ENCODE measurements at places on chromosomes 16 and 17. TPM values are rescaled to one million over a fixed set of nuclear protein-coding genes. Genes with fewer than 3 reads are reported as not detected.

TNFRSF13B gene
- polyA plus RNA-seq = not detected

VAT1L gene
- 2.8 TPM for polyA plus RNA-seq

NUDT16L1 gene
- 157 TPM for polyA plus RNA-seq

APOH gene
- not detected for polyA plus RNA-seq

DDX42 gene
- 71.6 TPM for polyA plus RNA-seq

CCL17 gene
- not detected for polyA plus RNA-seq

CYGB gene
- polyA plus RNA-seq = 3.5 TPM

- no peaks in the 10 kb centered on the region for H3K36me3 ChIP-seq
- no peak overlapping the region for H3K4me3 ChIP-seq
- no peak overlapping the region for H3K27ac ChIP-seq
- peaks cover 25% of the 10 kb centered on the region for H3K4me1 ChIP-seq
- DNase-seq = peak; percentile 31
- H3K27me3 ChIP-seq = no peaks in the 10 kb centered on the region
Observed at GRCh38 chr17:354651-355556, 2.3 kb upstream of the RPH3AL start.

- DNase-seq = no peak
- no peak overlapping the region for H3K27ac ChIP-seq
- no peaks in the 10 kb centered on the region for H3K27me3 ChIP-seq
- H3K36me3 ChIP-seq = no peaks in the 10 kb centered on the region
- H3K4me1 ChIP-seq = no peaks in the 10 kb centered on the region
Observed at GRCh38 chr16:12245921-12246720, 269.6 kb downstream of the SNX29 start.

DNA sequence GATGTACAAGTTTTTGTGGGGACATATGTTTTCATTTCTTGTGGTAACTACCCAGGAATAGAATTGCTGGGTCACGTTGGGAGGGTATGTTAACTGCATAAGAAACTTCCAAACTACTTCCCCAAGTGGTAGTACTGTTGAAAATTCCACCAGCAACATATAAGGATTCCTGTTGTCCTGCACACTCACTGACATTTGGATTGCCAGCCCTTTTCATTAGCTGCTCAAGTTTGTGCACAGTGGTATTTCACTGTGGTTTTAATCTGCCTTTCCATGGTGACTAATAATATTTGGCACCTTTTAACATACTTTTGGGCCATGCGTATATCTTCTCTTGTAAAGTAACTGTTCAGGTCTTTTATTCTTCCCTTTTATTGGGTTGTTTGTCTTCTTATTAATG, 103.3 kb downstream of the GNAO1 start:
- H3K27ac ChIP-seq = peak overlapping the region; percentile 81
- H3K4me3 ChIP-seq = no peak overlapping the region
- H3K36me3 ChIP-seq = no peaks in the 10 kb centered on the region
- peaks cover 37% of the 10 kb centered on the region for H3K4me1 ChIP-seq
- H3K27me3 ChIP-seq = no peaks in the 10 kb centered on the region

GRCh38 chr16:86492961-86493629, 17.2 kb upstream of the FOXF1 start:
- H3K4me1 ChIP-seq = peaks cover 6% of the 10 kb centered on the region
- no peak for DNase-seq

DNA sequence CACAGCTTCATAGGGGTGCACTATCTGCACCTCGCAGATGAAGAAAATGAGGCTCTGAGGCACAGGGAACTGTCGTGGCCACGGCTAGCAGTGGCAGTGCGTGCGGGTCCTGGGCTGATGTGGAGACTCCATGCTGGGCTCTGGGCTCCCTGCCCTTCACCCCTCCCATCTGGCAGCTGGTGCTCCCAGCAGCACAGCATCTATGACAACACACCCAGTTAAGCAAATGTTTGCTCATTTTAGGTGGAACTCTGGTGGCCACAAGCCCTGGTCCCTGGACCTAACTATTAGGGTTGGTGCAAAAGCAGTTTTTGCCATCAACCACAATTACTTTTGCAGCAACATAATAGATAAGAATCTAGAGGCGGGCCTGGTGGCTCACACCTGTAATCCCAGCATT, 30.9 kb downstream of the IFT140 start:
- no peaks in the 10 kb centered on the region for H3K27me3 ChIP-seq
- no peak overlapping the region for H3K27ac ChIP-seq
- no peak overlapping the region for H3K4me3 ChIP-seq
- peaks cover 6% of the 10 kb centered on the region for H3K36me3 ChIP-seq

DNA sequence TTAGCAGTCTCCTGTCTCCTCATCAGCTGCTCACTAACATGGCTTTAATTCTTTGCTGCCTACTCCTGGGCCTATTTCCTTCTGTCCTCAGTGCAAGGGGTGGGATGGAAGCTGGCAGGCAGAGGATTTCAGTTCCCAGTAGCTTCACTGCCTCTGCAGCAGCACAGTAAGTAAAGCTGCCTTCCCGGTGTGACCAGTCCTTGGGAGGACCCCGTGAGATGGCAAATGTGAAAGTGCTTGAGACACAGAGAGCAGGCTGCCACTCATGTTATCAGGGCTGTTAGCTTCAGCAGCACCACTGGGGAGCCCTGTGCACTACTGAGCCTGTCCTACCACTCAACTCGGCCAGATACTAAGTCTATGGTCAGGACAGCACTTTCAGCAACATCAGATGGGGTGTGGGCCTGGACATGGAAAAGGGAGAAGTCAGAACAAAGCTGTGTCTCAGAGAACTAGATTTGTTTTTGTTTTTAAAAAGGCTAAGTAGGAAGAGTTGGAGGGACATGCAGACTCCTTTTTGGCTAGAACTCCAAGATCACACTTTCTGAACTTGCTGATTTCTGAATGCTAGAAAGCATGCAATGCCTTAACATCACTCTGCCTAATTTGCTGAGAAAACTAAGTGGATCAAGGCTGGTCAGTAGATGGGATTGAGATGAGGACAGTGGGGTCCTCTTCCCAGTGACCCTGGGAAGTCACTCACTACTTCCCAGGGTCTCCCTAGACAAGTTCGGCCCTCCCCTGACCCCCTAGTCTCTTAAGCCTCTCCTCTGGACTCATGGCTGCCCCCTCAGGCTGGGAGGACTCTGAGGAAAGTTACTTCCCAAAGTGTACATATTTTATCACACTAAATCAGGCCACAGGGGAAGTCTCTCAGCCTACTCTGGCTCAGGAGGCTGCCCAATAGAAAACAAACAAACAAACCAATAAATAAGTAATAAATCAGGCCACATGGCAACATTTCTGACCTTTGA, 1.1 kb downstream of the ACSF2 start:
- H3K4me3 ChIP-seq = peak overlapping the region; percentile 56
- peak; percentile 76 for DNase-seq

DNA sequence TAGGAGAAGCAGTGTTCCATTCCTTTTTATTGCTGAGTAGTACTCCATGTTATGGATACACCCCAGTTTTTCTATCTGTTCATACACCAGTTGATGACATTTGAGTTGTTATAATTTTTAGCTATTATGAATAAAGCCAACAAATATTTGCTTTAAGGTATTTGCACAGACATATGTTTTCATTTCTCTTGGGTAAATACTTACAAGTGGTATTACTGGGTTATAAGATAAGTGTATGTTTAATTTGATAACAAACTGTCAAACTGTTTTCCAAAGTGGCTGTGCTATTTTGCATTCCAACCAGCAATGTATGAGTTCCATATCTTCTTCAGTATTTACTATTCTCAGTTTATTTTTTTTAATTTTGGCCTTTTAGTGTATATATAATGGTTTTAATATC, 27.7 kb upstream of the GFOD2 start:
- no peak overlapping the region for H3K27ac ChIP-seq
- no peak for DNase-seq
- no peak overlapping the region for H3K4me3 ChIP-seq
- peaks cover 11% of the 10 kb centered on the region for H3K36me3 ChIP-seq

DNA sequence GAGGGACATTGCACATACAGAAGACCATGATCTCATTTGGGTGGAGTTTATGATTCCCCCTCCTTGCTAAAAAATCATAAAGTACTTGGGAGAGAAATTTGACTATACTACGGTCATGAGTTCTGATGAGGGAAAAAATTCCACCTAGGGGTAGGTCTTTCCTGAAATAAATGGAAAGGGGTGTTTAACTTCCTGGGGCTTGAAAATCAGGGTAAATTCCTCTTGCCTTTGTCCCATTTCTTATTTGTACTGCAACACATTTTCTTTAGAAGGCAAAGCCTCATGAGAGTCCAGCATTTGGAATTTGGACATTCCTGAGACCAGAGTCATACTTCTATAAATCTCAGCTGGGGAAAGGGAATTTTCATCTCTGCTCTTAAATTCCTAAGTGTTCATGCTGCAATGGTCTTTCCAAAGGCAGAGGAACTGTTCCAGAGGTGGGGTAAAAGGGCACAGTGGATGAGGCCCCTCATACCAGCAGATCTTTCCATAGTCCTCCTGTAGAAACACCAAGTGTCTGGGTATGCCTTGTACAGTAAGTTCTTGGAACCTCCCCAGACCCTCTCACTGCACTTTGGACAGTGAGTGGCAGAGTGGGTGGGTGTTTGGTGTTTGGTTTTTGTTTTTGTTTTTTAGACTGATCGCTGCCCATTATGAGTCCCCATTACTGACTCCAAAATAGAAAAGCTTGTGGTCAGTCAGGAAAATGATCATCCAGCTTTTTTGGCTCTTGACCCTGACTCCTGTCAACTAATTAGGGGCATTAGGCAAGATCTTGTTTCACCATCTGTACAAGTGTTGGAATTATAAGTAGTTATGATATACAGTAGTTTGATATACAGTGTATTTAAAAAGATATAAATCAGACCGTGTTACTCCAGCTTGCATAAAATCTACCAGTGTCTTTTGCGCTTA, 6.0 kb downstream of the LYRM1 start:
- no peaks in the 10 kb centered on the region for H3K27me3 ChIP-seq
- peak overlapping the region; percentile 25 for H3K27ac ChIP-seq
- peaks cover 17% of the 10 kb centered on the region for H3K4me1 ChIP-seq
- H3K36me3 ChIP-seq = no peaks in the 10 kb centered on the region
- no peak overlapping the region for H3K4me3 ChIP-seq
- peak; percentile 94 for DNase-seq

DNA sequence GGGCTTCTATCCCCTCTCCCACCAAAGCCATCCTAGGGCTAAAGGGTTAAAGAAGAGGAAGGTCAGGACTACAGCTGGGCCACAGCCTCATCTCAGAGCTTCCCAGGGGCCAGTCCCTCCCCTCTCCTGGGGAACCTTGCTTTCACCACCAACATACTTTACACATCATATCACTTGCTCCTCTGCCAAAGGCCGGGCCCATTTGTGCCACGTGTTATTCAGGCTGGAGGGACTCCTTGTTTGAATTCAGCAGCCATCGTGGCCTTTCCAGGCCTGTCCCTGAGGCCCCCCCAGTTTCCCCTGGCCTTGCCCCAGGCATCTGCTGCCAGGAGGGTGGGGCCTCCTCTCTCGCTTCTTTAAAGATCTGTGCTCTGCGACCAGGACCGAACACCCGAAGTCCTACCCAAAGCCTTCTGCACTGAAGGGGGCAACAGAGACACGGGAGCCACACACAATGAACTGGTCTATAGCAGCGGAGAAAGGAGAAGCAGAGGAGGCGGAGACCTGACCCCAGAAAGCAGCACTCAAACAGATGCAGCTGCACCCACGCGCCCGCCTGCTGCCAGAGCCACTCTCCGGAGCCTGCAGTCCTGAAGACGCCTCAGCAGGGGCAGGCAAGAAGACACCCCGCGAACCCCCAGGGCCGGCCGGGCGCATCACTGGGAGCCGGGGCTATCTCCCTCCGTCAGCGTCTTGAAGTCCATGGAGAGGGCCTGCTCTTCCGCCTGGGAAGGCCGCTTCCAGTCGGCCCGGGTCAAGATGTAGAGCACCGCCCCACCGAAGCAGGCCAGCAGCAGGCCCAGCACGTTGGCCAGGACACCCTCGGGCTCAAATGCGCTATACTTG, 12.1 kb downstream of the CYB561 start:
- no peaks in the 10 kb centered on the region for H3K27me3 ChIP-seq
- no peak overlapping the region for H3K4me3 ChIP-seq
- peak; percentile 96 for DNase-seq
- H3K27ac ChIP-seq = no peak overlapping the region
- no peaks in the 10 kb centered on the region for H3K36me3 ChIP-seq
- H3K4me1 ChIP-seq = peaks cover 5% of the 10 kb centered on the region

GRCh38 chr16:55297910-55298479, 26.0 kb upstream of the IRX6 start:
- H3K4me1 ChIP-seq = peaks cover 11% of the 10 kb centered on the region
- no peaks in the 10 kb centered on the region for H3K27me3 ChIP-seq
- no peaks in the 10 kb centered on the region for H3K36me3 ChIP-seq
- no peak overlapping the region for H3K4me3 ChIP-seq
- H3K27ac ChIP-seq = no peak overlapping the region
- no peak for DNase-seq

DNA sequence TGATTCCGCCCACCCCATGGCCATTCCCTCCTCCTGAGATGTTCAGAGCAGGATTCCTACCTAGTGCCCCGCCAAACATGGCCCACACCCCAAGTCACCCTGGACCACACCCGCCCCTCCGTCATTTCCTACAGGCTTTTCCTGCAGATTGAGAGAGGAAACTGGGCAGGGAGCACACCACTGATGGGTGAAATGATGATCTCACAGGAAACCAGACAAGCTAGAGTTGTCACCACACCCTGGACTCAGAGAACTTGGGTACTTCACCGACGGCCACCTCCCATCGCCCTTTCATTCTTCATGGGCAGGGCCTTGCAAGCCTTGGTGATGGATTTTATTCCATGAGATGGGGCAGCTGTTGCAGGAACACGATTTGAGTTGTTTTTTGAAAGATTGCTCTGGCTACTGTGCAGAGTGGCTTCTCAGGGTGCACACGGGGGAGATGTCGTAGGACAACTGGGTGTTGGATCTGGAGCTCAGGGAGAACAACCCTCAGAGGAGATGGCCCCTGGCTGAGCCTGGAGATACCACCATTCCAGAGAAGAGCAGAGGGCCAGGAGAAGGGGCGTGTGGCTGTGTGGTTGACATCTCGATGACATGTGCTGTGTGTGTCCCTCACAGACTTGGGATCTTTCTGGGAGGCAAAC, 7.4 kb upstream of the B9D1 start:
- no peak for DNase-seq
- no peaks in the 10 kb centered on the region for H3K36me3 ChIP-seq
- H3K4me3 ChIP-seq = no peak overlapping the region

Measured in cardiac muscle cell (in vitro differentiated cells and primary cell).